Fibroblast of skin of left quadriceps (primary cell): ENCODE measurements at places on chromosomes 12 and 14.
A peak's percentile ranks its signal among the peaks of the same experiment; 100 is the strongest.

DNA sequence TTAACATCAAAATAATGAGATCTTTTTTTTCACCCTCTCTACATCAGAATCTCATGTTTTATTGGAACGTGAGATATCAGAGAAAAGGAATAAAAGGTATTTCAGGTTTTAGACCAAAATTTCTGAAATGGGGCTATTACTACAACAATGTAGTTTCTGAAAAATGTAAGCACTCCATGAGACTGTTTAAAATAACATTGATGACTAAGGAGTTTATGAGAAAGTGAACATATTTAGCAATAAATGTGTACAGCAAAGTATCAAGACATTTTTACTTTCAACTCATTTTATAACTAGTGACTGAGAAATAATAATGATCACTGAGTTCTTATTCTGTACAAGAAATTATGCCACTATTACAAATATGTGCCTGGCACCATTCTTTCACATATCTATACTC is 39.3 kb upstream of the ABCC9 start:
- no peak for DNase-seq

DNA sequence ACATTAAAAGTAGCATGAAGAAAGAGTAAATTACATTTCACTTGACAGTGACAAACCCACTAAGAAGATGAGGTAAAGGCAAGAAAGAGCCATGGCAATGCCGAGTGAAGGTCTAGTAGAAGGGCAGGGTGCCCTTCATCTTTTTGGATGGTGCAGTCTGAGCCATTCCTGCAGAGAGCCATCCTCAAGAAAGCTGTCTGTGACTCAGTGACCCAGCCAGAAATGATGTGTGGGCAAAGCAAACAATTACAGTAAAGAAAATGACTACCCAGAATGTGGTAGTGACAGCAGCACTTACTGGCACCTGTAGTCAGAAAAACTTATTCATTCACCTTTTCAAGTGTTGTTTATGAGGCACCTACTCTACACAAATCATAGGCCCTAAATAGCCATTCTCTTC is 281.7 kb downstream of the DUSP6 start:
- no peak for DNase-seq

DNA sequence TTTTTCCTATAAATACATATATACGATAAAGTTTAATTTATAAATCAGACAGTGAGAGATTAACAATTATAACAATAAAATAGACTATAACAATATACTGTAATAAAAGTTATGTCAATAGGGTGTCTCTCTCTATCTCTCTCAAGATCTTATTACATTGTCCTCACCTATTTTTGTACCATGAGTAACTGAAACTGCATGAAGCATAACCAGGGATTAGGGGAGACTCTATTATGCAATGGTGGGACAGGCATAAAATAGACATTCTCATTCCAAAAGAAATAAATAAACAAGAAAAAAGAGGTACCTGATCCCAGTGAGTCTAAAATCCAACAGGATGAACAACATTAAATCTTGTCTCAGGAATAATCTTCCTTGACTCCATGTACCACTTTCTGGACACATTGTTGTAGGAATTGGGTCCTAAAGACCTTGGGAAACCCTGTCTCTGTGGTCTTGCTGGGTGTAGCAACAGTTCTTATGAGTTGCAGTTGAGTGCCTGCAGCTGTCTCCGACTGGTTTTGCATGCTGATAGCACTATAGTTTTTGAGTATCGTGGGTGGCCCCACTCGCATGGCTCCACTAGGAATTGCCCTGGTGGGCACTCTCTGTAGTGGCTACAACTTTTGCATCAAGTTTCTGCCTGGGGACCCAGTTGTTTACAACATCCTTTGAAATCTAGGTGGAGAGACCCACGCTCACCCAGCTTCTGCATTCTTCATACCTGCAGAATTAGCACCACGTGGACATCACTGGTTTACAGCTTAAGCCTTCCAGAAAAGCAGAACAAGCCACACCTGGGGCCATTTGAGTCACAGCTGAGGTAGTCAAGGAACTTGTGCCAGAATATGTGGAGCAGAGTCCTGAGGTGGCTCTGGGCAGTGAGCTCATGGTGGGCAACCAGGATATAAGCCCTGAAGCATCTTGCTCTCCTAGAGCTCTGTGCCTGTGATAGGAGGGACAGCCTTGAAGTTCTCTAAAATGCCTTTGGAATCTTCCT is 204.7 kb downstream of the KITLG start:
- DNase-seq, result no peak

DNA sequence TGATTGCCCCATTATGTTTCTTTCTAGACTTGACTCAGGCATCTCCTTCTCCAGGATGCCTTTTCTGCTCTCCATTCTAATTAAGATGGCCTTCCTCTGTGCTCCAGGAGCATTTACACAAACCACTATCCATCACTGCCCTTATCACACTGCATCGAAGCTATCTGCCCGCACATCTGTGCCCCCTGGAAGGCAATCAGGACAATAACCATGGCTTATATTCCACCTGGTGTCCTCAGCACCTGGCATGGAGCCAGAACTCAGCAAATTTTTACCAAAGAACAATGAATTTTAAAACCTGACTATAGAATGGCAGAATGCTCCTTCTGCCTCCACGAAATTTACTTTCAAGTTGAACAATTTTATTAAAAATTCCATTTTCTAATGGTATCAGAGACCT is 465.8 kb downstream of the APAF1 start:
- DNase-seq, result no peak

GRCh38 chr12:110137786-110138185 is 13.6 kb downstream of the IFT81 start:
- no peak for DNase-seq

- DNase-seq, result peak; percentile 28
Observed at GRCh38 chr14:75979071-75979571, 2.7 kb downstream of the TGFB3 start.

- DNase-seq, result no peak
Observed at GRCh38 chr12:28232211-28232928, 42.1 kb downstream of the CCDC91 start.

GRCh38 chr12:2804393-2805142 is 7.9 kb upstream of the ITFG2 start:
- DNase-seq, result no peak

DNA sequence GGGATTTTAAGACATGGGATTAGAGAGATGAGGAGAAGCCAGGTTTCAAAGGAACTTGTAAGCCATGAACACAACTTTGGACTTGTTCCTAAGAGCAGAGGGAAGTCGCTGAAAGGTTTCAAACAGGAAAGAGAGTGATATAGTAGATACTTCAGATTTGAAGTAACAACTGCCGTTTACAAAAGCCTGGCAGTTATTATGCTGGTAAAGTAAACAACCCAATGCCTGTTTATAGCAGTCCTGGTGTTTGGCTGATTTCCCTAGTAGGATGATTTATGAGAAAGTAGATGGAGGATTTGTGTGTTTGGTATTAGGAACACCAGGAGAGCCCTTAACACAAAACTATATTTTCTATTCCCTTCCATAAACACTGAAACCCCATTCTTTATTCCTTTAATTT is 285.7 kb downstream of the RMST start:
- no peak for DNase-seq

DNA sequence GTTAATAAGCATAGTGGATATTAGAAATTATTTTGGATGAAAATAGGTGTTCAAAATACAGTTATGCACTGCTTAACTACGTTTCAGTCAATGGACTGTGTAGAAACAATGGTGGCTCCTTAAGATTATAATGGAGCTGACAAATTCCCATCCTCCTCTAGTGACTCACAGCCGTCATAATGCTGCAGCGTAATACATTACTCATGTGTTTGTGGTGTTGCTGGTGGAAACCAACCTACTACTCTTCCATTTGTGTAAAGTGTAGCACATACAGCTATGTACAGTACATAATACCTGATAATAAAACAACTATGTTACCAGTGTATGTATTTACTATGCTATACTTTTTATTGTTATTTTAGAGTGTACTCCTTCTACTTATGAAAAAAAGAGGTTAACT is 111.2 kb upstream of the TMCC3 start:
- peak; percentile 57 for DNase-seq

DNA sequence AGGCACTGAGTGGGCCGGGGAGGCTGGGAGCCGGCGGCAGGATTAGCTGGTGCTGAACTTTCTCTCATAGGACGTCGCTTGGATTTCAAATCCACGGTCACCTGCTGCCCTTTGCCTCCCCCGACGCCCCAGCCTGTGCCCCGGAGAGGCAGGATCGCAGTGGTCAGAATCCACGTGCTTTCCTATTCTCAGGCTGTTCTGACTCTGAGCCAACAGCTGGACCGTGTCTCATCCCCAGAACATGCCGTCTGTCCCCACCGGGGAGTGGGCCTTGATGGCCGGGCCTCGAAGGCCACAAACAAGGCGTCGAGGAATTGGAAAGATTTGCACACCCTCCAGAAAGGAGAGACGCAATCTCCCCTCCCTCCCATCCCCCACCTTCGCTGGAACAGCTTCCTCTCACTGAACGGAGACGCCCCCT is 18.5 kb upstream of the MLXIP start:
- DNase-seq, result no peak

- no peak for DNase-seq
Observed at GRCh38 chr14:95300002-95300696, 19.6 kb downstream of the CLMN start.
